ENCODE measurements at places on chromosomes 5 and 9. TPM values are rescaled to one million over a fixed set of nuclear protein-coding genes. Genes with fewer than 3 reads are reported as not detected.

DNA sequence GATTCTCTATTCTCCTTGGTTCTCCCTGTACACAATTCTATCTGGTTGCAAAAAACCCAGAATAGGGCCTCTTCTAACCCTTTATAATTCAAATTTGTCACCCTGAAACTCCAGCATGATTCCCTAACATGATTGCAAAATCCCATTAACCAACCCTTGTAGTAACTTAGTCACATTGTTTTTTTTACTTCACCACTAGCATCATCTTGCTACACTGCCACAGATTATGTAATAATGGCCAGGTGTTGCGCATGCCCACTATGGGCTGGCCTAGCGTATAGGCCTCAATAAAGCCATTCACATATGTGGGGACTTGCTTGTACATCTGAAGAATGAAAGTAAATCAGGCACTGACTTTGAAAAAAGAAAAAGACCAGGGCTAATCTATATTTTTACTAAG, 25.7 kb downstream of the FAM170A start:
- no peak for DNase-seq
- no peaks in the 10 kb centered on the region for H3K36me3 ChIP-seq
- H3K27ac ChIP-seq, result no peak overlapping the region
- no peak overlapping the region for H3K4me3 ChIP-seq

- H3K36me3 ChIP-seq, result no peaks in the 10 kb centered on the region
- peak within 1 kb of the TSS; percentile 51 for H3K27ac ChIP-seq
Observed at GRCh38 chr9:21993893-21994555, at the start of gene CDKN2A. Gene CDKN2A (minus strand): TSS chr9:21994392.

- H3K36me3 ChIP-seq, result no peaks in the 10 kb centered on the region
- H3K27me3 ChIP-seq, result no peaks in the 10 kb centered on the region
- H3K4me1 ChIP-seq, result no peaks in the 10 kb centered on the region
- DNase-seq, result no peak
- no peak overlapping the region for H3K27ac ChIP-seq
Observed at GRCh38 chr9:4883326-4883873, 90.7 kb downstream of the RCL1 start.

DNA sequence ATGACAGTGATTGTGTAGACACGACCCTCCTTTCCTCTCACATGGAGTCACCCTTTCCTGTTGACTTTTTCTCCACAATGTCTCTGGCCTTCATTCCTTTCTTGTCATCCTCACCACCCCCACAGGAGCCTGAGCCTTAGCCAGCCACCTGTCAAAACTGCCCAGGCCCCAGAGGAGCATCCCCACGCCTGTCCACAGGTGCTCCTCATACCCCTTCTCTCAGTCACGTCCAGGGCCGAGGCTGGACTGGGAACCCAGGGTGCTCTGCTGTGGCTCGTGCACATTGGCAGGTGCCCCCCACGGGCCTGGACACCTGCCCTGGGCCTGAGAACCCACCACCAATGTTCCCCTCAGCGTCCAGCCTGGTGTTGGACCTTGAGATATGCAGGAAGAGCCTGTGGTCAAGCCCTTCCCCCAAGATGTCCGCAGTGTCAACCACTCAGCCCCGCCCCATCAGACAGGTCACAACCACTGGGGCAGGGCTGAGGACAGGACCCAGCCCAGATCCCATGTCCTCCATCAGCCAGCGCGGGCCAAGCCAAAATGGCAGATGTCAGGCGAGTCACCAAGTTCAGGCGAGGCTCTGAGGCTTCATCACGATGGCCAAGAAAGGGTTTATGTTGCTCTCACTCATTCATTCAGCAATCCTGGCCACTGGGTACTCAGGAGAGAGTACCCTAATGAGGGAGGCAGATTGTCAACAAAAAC, 65.8 kb upstream of the STXBP1 start:
- no peak overlapping the region for H3K4me3 ChIP-seq
- H3K27me3 ChIP-seq, result no peaks in the 10 kb centered on the region
- H3K36me3 ChIP-seq, result no peaks in the 10 kb centered on the region
- peak overlapping the region; percentile 1 for H3K27ac ChIP-seq
- H3K4me1 ChIP-seq, result peaks cover 24% of the 10 kb centered on the region

- H3K4me3 ChIP-seq, result no peak overlapping the region
- H3K27me3 ChIP-seq, result no peaks in the 10 kb centered on the region
- H3K27ac ChIP-seq, result no peak overlapping the region
- no peaks in the 10 kb centered on the region for H3K36me3 ChIP-seq
Observed at GRCh38 chr9:132412089-132412488, 2.1 kb downstream of the CFAP77 start.

- H3K4me1 ChIP-seq, result no peaks in the 10 kb centered on the region
- no peak overlapping the region for H3K4me3 ChIP-seq
- H3K27me3 ChIP-seq, result no peaks in the 10 kb centered on the region
- no peak for DNase-seq
- no peak overlapping the region for H3K27ac ChIP-seq
Observed at GRCh38 chr9:35569206-35569605, 35.9 kb upstream of the TESK1 start.

- no peak for DNase-seq
- H3K4me1 ChIP-seq, result no peaks in the 10 kb centered on the region
- no peak overlapping the region for H3K4me3 ChIP-seq
- H3K36me3 ChIP-seq, result no peaks in the 10 kb centered on the region
- no peaks in the 10 kb centered on the region for H3K27me3 ChIP-seq
Observed at GRCh38 chr5:62134811-62135210, 171.2 kb upstream of the KIF2A start.

- H3K27me3 ChIP-seq, result no peaks in the 10 kb centered on the region
- DNase-seq, result no peak
- H3K36me3 ChIP-seq, result no peaks in the 10 kb centered on the region
- no peak overlapping the region for H3K27ac ChIP-seq
- H3K4me1 ChIP-seq, result no peaks in the 10 kb centered on the region
Observed at GRCh38 chr5:62385131-62385530, 18.6 kb downstream of the DIMT1 start.

DNA sequence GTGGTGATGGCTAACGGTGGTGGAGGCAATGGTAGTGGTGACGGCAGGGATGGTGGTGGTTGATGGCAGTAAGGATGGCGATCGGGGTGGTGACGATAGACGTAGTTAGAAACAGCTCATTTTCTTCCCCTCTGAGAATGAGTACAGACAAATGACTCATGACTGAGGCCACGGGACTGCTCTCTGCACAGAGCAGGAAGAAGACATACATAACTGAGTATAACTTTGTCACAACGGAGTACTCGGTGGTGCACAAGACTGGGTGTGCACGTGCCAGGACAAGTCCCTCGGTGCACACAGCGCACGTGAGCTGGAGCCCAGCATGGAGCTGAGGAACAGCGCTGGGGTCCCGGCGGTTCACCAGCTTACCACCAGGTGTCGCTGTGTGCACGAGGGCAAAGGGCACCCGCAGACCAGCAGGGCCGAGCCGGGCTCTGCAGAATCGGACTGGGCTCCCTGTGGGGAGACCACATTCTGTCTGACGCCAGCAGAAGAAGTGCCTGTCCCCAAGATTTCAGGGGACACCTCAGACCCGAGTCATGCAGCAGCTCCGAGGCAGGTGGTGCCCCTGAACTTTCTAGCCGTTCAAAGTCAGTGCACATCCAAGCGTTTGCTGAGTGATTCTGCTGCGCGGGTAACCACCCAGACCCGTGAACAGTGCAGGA, 188.6 kb downstream of the FSTL4 start:
- no peaks in the 10 kb centered on the region for H3K4me1 ChIP-seq
- DNase-seq, result peak; percentile 18
- H3K4me3 ChIP-seq, result no peak overlapping the region
- no peak overlapping the region for H3K27ac ChIP-seq
- no peaks in the 10 kb centered on the region for H3K36me3 ChIP-seq
- no peaks in the 10 kb centered on the region for H3K27me3 ChIP-seq

- DNase-seq, result no peak
- no peak overlapping the region for H3K4me3 ChIP-seq
- no peaks in the 10 kb centered on the region for H3K36me3 ChIP-seq
Observed at GRCh38 chr5:150148117-150148927, 7.3 kb downstream of the PDGFRB start.

DNA sequence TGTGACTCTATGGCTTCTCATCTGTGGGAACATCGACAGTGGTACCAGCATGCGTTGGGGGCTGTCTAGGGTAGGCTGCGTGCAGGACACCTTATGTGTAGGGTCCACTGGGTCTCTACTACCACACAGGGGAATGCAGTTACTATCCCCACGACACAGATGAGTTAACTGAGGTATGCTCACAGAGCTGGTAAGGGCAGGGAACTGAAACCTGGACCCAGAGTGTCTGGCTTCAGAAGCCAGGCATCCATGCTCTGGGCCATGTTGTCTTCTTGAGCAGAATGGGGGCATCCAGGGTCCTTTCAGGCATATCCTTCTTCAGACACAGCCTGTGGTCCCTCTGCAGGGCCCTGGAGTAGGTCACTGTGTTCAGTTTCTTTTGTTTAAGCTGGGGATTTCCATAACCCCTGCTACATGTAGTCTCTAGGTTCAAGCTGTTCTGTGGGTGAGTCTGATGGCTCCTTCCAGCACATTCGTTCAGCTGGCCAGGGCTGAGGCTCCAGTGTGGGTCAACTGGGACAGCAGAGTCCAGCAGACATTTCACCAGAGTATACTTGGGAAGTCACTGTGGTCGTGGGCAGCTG, 148.8 kb downstream of the GADD45G start:
- H3K4me1 ChIP-seq, result peaks cover 16% of the 10 kb centered on the region
- no peak overlapping the region for H3K4me3 ChIP-seq
- no peaks in the 10 kb centered on the region for H3K36me3 ChIP-seq
- no peaks in the 10 kb centered on the region for H3K27me3 ChIP-seq

GRCh38 chr5:171825051-171825450, 39.4 kb downstream of the SMIM23 start:
- no peaks in the 10 kb centered on the region for H3K4me1 ChIP-seq
- no peak overlapping the region for H3K4me3 ChIP-seq
- no peak for DNase-seq
- no peaks in the 10 kb centered on the region for H3K27me3 ChIP-seq
- H3K27ac ChIP-seq, result no peak overlapping the region

DNA sequence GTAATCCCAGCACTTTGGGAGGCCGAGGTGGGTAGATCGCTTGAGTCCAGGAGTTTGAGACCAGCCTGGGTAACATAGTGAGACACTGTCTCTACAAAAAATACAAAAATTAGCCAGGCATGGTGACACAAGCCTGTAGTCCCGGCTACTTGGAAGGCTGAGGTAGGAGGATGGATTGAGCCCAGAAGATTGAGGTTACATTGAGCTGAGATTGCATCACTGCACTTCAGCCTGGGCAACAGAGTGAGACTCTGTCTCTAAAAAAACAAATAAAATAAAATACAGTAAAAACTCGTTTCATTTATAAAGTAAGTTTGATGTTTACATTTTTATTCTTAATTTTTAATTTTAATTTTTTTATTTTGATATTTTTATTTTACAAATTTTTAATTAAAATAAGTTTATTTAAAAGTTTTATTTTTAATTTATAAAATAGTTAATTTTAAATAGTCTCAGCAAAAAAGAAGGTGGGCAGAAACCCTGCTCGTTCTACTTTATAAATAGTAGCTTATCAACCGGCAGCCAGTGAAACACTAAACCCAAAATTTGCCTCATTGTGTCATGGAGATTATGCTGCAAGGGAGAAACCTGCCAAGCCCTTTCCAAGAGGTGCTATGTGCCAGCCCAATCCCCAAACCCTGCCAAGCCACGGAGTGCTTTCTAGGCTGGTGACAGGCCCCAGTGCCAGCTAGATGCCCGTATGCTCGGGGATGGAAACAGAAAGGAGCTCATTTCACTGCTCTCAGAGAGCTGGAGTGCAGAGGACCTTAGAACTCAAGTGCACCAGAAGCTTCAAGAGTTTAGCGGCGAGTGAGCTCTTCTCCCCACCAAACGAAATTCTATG, 38.9 kb downstream of the SERINC5 start:
- no peaks in the 10 kb centered on the region for H3K36me3 ChIP-seq
- no peak for DNase-seq
- peaks cover 14% of the 10 kb centered on the region for H3K4me1 ChIP-seq
- H3K27ac ChIP-seq, result no peak overlapping the region

DNA sequence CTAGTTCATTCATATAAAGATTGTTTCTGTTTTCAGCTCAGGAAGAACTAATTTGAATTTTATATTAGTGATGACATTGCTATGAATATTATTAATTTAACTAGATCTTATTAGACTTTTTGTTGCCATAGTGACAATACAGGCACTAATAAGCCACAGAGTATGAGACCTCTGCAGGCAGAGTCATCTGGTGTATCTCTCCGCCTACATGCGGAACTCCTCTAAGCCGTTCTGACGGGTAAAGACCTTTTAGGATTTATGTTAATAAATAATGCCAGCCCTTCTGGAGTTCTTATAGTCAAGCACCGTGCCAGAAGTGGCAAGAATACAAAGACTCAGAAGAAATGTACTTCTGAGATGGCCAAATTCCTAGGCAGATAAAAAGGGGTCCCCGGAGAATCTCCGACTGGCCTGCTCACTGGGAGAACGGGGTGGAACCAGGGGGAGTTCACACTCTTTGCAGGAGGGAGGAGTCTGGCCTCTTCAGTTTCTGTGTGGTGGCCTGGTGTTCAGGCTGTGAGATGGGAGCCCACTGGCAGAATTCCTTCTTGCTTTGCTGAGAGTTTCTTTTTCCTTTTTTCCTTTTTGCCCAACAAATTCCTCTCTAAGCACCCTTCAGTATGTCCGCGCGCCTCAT, 85.1 kb upstream of the IL12B start:
- H3K4me3 ChIP-seq, result no peak overlapping the region
- DNase-seq, result peak; percentile 22
- H3K27ac ChIP-seq, result no peak overlapping the region
- no peaks in the 10 kb centered on the region for H3K36me3 ChIP-seq
- H3K4me1 ChIP-seq, result no peaks in the 10 kb centered on the region
- no peaks in the 10 kb centered on the region for H3K27me3 ChIP-seq

GRCh38 chr5:132006331-132007120, 4.9 kb downstream of the ACSL6 start:
- H3K4me1 ChIP-seq, result peaks cover 3% of the 10 kb centered on the region
- H3K36me3 ChIP-seq, result no peaks in the 10 kb centered on the region
- no peak for DNase-seq
- no peaks in the 10 kb centered on the region for H3K27me3 ChIP-seq
- H3K4me3 ChIP-seq, result no peak overlapping the region

DNA sequence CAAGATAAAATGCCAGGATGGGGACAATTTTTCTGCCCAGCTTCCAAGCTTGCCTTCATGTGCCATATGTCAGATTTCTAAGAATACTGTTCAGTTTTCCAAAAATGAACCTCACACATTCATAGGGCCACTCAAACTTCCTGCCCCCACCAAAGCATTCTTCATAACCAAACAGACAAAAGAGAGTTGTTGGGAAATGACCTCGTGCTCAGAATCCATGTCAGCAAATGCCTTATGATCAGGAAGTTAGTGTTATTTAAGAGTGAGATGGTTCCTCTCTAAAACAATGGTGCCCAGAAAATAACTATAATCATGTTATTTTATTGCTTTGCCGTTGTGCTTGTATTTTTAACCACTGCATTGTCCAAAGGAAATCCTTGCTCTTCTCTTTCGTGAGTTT, 208.2 kb downstream of the ZNF608 start:
- no peaks in the 10 kb centered on the region for H3K4me1 ChIP-seq
- H3K4me3 ChIP-seq, result no peak overlapping the region
- H3K27me3 ChIP-seq, result no peaks in the 10 kb centered on the region
- no peaks in the 10 kb centered on the region for H3K36me3 ChIP-seq
- no peak for DNase-seq

ZNF354B gene
- total RNA-seq, result 15.4 TPM

PTPN3 gene
- 2.4 TPM for total RNA-seq

CARD6 gene
- total RNA-seq, result 6.3 TPM

ADRA1B gene
- total RNA-seq, result 5.5 TPM

PBX3 gene
- total RNA-seq, result 98.5 TPM

C1QTNF2 gene
- total RNA-seq, result 0.53 TPM

All from ovary (tissue), 10 donors.